ENCODE measurements at places on chromosomes 13 and 19.

GRCh38 chr19:18091217-18091608 is 4.5 kb upstream of the IL12RB1 start:
- peak; percentile 87 for DNase-seq

GRCh38 chr13:106819413-106820180 is 251.7 kb upstream of the ARGLU1 start:
- no peak for DNase-seq

DNA sequence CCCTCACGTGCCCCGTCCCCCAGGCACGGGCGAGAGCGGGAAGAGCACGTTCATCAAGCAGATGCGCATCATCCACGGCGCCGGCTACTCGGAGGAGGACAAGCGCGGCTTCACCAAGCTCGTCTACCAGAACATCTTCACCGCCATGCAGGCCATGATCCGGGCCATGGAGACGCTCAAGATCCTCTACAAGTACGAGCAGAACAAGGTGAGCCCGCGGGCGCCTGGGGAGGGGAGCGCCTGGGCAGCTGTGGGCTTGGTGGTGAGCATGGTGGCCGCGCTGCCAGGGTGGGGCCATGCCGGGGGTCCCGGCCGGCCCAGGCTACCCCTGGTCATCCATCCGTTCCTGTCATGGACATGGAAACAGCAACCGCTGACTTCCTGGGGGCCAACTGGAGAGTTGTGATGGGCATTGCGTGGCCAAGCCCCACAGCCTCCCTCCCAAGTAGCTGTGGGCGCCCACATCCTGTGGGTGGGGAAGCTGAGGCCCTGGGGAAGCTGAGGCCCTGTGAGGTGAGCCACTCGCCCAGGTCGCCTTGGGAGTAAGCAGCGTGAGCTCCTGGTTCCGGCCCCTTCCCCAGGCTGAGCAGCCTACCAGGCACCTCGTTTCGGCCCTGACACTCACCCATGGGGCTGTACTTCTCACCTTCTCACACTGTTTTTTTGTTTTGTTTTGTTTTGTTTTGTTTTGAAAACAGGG is 16.1 kb downstream of the GNA11 start:
- peak; percentile 20 for DNase-seq

- DNase-seq = no peak
Observed at GRCh38 chr13:108156749-108157148, 58.6 kb downstream of the LIG4 start.

- DNase-seq = peak; percentile 74
Observed at GRCh38 chr19:48390188-48391099, 907 bp downstream of the KDELR1 start.

DNA sequence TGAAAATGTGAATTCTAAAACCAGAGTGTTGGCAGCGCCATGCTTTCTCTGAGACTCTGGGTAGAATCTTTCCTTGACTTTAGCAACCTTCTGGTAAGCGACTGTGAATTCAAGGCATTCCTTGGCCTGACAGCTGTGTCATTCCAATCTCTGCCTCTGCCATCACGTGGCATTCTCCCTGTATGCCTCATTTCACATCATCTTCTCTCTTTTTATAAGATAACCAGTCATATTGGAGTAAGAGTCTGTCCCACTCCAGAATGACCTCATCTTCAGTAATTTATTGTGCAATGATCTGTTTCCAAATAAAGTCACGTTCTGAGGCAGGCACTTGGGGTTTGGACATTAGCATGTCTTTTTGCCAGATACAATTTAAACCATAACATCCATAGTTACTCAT is 103.4 kb upstream of the POSTN start:
- DNase-seq = no peak

- no peak for DNase-seq
Observed at GRCh38 chr19:38250821-38251563, 5.2 kb downstream of the PPP1R14A start.

- no peak for DNase-seq
Observed at GRCh38 chr19:54947381-54947780, at the start of gene NLRP7. Gene NLRP7 (minus strand): TSS chr19:54947530.
